COR-L47 (cell line): ENCODE measurements at places on chromosomes 12 and 14.

- no peak for DNase-seq
These were observed 14.6 kb upstream of the HDAC7 start for GRCh38 chr12:47834199-47834903.

DNA sequence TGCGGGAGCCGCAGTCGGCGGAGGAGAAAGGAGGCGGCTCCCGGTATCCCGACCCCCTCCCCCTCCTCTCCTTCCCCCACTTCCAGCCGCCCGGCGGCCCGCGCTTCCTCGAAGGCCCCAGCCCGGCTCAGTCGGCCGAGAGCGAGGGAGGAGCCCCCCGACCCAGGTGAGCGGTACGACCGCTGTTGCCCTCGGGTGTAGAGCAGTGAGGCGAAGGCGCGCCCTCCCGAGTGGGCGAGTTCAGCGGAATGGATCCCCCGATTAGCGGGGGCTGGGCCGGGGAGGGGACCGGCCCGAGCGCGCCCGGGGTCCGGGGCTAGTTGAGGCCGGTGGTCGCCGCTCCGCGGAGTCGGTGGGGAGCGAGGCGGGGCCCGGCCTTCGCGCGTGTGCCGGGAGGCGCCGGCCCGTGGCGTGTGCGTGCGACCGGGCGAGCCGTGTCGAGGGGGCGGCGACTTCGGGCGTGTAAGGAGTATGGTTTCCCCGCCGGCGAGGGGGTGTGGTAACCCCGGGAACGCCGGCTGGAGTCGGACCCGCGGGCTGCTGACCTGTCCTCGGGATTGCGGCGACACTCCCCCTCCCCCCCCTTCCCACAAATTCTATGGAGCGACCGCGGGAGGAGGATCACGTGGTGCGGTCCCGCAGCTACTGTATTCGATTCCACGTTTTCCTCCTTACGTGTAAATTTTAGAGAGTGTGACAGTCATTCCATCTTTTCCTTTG, 501 bp downstream of the RIMKLB start:
- no peak for DNase-seq

DNA sequence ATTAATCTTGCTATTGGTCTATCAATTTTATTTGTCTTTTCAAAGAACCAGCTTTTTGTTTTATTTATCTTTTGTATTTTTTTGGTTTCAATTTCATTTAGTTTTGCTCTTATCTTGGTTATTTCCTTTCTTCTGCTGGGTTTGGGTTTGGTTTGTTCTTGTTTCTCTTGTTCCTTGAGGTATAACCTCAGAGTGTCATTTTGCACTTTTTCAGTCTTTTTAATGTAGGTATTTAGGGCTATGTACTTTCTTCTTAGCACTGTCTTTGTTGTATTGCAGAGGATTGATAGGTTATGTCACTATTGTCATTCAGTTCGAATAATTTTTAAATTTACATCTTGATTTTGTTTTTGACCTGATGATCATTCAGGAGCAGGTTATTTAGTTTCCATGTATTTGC, 92.7 kb upstream of the DCD start:
- no peak for DNase-seq

- DNase-seq, result no peak
These were observed 633.6 kb downstream of the BCL11B start for GRCh38 chr14:98638366-98638765.

GRCh38 chr12:21962236-21962635, 21.0 kb upstream of the ABCC9 start:
- DNase-seq, result no peak

DNA sequence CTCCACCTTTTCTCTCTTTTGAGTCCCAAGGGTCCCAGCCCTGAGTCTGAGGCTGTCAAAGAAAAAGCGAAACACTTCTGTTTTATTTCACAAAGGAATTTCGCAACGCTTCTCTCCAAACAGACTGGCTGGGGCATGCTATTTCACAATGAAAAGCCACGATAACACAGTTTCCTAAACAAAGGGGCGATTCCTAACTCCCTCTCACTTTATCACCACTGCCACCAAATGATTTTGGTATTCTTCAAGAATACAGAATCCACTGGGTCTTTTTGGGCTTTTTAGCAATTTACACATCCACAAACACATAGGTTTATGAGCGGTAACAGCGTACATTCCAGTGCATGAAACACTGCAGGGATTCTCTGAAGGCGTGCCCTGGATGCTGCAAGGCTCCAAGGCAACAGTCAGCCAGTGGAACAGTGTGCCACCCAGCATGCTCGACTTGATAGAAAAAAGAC, 161.2 kb downstream of the DAD1 start:
- no peak for DNase-seq

DNA sequence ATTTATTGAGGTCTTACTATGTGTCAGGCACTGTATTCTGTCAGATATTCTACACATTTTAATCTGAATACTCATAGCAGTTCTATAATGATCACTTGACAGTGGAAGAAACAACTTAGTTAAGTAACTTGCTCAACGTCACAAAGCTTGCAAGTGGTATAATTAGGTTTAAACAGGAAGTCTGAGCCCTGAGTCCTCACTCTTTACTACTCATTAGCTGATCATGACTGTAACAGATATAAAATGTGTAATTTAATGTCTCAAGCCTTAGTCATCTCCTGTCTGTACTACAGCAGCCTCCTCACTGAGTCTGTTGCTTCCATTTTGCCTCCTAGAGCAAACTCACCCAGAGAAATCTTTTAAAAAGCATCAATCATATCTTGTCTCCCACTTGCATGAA, 38.9 kb downstream of the PPP4R4 start:
- DNase-seq, result no peak

DNA sequence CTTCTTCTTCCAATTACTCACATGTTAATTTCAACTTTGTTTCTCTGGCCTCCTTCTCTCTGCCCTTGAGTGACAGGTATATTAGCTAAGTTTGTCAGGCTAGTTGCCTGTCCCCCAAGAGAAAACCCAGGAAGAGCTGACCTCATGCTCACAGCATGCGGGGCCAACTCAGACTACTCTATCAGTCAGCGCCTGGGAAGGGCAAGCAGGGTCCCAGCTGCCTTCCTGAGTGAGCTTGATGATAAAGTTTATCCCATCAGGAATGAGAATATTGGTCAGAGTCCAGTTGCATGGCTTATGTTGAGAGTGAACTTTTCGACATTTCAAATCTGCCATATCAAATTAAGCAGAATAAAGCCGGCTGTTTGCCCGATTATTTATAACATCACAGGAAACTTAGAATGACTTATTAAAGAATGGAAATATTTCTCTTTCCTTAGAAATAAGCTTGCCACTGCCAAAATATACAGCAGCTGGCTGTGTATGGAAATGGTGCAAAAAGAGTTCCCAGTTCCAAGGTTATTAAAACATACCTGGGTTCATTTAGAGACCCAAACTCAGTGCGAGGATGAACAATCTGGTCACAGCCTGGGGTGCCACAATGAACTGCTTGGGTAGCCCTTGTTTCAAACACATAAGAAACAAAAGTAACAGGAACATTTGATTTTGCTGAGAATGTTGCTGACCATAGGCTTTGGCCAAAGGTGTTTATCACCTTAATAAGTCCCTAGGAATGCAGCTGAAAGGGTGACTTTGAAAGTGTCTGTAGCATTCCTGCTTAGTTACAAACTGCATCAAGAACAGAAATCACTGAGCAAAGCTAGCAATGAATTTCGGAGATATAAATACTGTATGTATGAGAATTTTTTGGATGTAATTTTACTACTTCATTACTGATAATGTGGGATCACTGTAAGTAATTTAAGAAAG, 1553.8 kb upstream of the FLRT2 start:
- no peak for DNase-seq

GRCh38 chr14:64706593-64707193, 2.5 kb downstream of the PLEKHG3 start:
- no peak for DNase-seq

DNA sequence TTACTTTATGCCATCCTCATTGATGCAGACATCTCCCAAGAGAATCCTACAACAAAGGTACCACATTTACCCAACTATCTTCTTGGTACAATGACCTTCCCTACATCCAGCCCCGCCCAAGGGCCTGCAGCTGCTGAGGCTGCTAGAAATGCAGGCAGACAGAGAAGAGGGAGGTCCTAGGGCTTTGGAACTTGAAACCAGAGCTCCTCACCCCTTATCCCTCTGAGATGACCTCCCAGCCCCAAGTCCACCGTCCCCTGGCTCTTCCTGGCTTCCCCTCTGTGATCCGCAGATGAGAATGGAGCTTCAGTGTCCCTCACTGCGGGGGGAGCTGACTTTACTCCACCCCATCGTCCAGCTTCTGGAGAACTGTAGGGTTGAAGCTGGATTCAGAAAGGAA, 1.6 kb upstream of the TNFRSF1A start:
- no peak for DNase-seq
